Effector CD4-positive, alpha-beta T cell (primary cell): ENCODE measurements at places on chromosomes 12 and 14.

GRCh38 chr12:111102102-111102739 is 181.8 kb upstream of the MYL2 start:
- DNase-seq, result no peak

DNA sequence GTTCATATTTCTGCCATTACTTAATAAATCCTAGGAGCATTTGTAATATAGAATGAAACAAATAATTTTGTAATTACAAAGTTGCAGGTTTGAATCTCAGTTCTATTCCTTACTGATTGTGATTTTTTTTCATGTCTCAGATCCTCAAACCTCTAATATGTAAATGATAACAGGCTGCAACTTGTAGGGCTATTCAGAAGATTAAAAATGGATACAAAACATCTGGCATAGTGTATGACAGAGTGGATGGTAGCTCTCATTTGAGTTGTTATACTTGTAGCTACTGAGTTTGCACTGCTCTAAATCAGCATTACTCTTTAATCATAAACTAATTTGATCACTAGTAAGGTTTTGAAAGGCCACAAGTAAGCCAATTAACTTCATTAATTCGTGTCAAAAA is 406.3 kb upstream of the MGAT4C start:
- no peak for DNase-seq

- DNase-seq, result no peak
Observed at GRCh38 chr12:19222558-19222957, 93.0 kb downstream of the PLEKHA5 start.

DNA sequence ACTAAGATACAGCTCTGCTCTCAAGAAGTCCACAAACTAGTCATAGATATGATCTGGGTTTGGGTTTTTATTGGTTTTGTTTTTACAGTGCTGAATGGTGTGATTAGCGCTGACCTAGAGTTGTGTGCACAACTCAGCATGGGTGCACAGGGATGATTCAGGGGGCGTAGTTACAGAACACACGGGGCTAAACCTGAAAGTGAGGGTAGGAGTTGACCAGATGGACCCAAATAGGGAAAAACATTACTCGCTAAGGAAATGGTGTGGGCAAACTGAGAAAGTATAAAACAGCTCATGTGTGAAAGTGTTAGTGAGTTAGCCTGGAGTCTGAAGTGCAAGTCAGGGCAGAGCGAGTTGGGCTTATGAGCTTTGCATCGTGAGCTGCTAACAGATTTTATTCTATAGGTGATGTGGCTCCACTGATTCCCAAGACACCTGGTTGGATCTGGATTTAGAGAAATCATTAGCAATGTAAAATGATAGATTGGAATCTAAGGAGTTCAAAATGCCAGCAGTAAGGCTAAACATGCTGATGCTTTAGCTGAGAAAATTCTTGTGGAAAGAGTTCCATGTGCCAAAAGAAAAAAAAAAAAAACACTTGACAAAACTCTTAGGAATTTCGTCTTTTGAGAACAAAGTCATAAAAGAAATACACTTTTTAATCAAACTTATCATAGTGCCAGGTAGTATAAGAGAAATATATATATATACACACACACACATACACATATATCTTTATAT is 134.9 kb downstream of the SLC5A8 start:
- DNase-seq, result no peak

- DNase-seq, result no peak
Observed at GRCh38 chr14:29521526-29522137, 406.0 kb downstream of the PRKD1 start.

DNA sequence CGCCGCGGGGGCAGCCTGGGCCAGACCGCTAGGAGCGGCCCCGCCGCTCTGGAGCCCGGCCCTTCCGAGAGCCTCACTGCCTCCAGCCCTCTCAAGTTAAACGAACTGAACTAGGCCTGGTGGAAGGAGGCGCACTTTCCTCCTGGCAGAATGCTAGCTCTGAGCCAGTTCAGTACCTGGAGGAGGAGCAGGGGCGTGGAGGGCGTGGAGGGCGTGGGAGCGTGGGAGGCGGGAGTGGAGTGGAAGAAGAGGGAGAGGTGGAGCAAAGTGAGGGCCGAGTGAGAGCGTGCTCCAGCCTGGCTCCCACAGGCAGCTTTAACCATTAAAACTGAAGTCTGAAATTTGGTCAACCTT is 5.3 kb downstream of the LTB4R start:
- DNase-seq, result no peak

- peak; percentile 4 for DNase-seq
Observed at GRCh38 chr14:32201816-32202490, at the start of gene RNU6-7. Gene RNU6-7, plus strand, starts transcription at chr14:32202045.

- no peak for DNase-seq
Observed at GRCh38 chr12:54937376-54937775, 47.2 kb downstream of the TESPA1 start.

DNA sequence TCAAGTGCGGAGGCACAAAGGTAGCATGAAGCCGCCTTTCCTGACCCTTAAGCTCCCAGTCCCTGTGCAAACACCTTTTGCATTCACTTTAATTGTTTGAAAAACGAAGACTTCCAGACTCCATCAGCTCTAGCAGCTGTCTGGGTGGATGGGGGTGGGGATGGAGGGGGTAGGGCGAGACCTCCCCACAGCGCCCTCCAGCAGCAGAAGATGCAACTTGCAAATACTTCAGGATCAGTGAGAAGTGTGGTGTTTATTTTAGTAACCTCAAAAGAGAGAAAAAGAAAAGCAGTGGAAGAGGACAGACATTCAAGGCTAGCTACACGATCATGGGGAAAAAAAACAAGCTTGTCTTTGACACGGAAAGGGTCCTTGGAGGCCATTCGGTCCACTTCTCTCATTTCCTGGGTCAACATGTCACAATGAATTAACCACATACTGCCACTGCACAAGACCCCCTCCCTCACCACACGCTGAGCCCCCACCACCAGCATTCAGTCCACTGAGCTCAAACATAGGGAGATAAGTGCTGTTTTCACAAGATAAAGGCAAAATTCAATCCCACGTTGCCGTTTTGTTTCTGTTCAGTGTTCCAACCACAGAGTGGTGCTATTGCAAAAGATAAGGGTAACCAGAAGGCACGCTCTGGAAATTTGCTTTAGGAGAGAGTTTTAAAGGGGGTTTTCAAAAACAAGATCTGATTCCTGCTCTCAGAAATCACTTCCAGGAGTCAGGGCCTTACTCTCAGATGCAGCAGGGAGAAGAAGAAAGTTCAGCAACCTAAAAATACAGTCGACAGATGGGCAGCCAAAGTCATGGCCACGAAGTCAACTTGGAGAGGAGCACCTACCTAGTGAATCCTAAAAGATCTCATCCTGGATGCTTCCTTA is 3.3 kb upstream of the NTF3 start:
- no peak for DNase-seq

GRCh38 chr14:38207377-38207735 is 348 bp upstream of the SSTR1 start:
- no peak for DNase-seq

GRCh38 chr12:16352481-16352880 is 5.0 kb downstream of the MGST1 start:
- DNase-seq, result no peak

DNA sequence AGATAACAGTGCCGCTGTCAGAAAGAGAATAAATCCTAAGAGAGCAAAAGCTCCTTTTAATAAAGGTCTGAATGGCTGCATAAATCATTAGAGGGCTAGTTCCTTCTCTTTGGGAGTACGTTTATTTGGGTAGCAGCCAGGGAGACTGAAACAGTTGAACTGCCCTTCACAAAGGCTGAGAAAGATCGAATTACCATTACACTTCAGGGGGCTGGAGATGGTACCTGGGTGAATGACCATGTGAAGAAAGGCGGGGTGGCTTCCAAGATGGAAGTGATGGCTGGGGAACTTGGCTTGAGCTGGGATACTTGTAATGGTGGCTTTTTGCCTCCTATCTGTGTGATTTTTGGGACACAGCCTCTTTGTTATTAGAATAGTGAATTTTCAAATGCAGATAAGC is 1.7 kb upstream of the FGD4 start:
- no peak for DNase-seq

GRCh38 chr12:795305-795704 is 42.9 kb downstream of the WNK1 start:
- peak; percentile 19 for DNase-seq

- no peak for DNase-seq
Observed at GRCh38 chr14:53964249-53964648, 7.6 kb upstream of the BMP4 start.

DNA sequence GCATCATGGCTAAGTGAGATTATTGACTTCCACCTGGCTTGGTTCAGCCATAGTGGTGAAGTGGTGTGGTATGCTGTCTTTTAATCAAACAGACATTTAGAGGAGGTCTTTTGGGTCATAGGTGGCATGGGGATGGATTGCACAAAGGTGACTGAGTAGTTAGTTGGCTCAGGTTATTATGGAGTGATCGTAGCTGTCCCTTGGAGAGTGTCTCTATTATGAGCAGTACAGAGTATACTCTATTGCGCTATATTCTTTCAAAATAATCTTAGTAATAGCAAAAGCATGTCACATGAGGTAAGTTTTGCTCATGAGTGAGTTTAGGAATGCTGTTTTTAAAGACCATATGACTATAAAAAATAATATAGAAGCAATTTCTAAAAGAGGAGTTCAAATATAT is 60.4 kb downstream of the RASSF8 start:
- DNase-seq, result no peak

GRCh38 chr12:68451261-68452077 is 119.3 kb upstream of the MDM1 start:
- no peak for DNase-seq

DNA sequence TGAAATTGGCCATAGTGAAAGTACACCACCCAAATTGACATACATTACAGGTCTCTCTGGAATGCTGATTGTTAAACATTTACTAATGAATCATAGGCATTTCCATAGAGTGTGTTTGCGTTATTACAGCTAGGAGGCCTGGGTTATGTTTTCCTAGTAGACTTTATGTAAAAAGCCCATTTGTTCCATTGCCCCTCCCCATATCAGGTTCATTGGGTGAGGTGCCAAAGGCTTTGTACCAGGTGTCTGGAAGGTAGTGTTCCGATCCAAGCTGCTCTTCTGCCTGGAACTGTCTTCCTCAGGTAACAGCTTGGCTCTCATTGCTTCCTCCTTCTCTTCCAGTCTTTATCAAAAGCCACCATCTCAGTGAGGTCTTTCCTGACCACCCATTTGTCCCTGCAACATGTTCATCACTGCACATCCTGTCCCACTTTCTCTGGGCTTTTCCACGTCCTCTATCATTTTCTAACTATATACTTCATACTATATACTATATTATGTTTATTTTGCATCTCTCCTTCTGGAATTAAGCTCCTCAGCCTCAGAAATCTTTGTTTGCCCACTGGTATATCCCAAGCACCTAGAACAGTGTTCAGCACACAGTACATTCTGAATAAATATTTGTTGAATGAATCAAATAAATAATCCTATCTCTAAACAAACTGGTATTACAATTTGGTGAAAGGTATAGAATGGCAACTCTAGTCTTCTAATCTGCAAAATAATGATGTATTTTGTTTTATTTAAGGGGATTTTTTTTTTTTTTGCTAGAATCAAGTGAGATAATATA is 252.3 kb downstream of the KTN1 start:
- no peak for DNase-seq

DNA sequence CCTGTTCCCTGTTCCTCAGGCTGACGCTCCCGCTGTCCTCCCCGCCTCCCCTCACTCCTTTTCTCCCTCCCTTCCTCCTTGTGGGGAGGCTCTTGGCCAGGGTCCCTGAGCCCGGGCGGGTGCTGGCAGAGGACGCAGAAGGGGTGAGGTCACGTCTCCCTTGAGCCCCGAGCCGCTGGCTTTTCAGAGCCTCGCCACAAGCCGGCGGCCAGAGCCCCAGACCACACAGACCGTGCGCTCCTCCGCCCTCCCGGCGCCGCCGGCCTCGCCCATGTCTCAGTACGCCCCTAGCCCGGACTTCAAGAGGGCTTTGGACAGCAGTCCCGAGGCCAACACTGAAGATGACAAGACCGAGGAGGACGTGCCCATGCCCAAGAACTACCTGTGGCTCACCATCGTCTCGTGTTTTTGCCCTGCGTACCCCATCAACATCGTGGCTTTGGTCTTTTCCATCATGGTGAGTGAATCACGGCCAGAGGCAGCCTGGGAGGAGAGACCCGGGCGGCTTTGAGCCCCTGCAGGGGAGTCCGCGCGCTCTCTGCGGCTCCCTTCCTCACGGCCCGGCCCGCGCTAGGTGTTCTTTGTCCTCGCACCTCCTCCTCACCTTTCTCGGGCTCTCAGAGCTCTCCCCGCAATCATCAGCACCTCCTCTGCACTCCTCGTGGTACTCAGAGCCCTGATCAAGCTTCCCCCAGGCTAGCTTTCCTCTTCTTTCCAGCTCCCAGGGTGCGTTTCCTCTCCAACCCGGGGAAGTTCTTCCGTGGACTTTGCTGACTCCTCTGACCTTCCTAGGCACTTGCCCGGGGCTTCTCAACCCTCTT is at the start of gene TMEM233:
TMEM233 (plus strand) TSS at position 197 of the 821 bp plus-strand sequence; CDS start at position 272, 75 bp downstream.
- no peak for DNase-seq

DNA sequence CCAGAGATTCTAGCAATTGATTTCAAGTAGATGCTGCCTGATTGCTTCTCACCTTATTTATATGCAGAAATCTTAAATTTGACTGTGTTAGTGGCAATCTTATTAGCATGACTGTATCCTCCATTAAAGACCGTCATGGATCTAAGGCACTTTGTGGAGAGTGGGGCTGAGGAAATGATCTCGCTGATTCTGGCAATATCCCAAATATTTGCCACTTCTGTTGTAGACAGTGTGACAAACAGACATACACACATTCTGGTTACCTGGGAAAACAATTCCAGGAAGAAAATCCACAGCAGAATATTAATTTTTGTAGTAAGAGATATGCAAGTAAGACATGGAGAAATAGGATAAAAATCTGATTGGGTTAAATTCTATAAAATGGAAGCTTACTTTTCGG is 269.0 kb upstream of the G2E3 start:
- DNase-seq, result no peak

GRCh38 chr12:122082621-122083356 is 4.2 kb downstream of the MLXIP start:
- DNase-seq, result no peak
